WERI-Rb-1 (cell line): ENCODE measurements at places on chromosomes 13 and 19.
A peak's percentile ranks its signal among the peaks of the same experiment; 100 is the strongest.

DNA sequence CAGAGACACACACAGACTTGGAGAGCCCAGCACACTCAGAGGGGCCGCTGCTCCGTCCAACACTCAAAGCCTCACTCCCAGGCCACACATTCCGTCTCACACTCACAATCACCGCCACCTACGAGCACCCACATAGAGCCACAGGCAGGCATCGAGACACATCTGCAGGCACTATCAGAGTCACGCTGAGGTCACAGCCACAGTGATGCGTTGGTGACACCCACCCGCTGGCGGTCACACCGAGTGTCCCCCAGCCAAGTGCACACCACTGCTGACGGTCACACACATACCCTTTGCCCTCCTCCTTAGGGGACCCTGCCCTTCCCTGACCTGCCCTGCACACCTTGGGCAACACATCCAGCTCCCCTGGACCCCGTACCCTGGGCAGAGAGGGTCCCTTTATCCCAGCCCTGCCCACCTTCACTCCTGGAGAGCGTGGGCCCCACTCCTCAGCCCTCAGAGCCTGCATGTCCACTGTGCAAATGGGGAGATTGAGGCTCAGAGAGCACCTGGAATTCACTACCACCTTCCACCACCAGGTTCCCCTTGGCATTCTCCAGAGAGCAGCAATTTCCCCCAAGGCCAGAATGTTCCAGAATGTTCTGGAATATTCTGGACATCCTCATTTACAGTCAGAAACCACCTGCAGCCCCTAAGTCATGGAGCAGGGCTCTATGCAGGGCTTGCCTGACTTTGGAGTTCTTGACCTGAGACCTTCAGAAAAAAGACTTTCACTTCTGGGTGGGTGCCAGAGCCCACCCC, 5.4 kb downstream of the FUT5 start:
- DNase-seq, result no peak

- no peak for DNase-seq
Measured at GRCh38 chr13:80012251-80012650, 328.7 kb downstream of the SPRY2 start.

GRCh38 chr19:31118986-31119385, 230.2 kb downstream of the TSHZ3 start:
- no peak for DNase-seq

- no peak for DNase-seq
Measured at GRCh38 chr13:99380921-99381645, 73.9 kb upstream of the GPR183 start.

GRCh38 chr13:52848455-52849195, at the start of gene PCDH8:
PCDH8 (minus strand) TSS chr13:52848640; CDS start chr13:52848436, 204 bp downstream.
- peak; percentile 69 for DNase-seq

DNA sequence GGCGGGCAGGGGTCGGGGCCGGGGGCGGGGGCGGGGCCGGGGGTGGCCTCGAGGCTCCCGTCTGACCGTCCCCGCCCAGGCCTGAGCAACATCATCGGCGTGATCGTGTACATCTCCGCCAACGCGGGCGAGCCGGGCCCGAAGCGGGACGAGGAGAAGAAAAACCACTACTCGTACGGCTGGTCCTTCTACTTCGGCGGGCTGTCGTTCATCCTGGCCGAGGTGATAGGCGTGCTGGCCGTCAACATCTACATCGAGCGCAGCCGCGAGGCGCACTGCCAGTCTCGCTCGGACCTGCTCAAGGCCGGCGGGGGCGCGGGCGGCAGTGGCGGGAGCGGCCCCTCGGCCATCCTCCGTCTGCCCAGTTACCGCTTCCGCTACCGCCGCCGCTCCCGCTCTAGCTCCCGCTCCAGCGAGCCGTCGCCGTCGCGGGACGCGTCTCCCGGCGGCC, 9.4 kb upstream of the CACNG6 start:
- no peak for DNase-seq

- DNase-seq, result no peak
Measured at GRCh38 chr13:79534596-79534995, 53.6 kb downstream of the NDFIP2 start.

DNA sequence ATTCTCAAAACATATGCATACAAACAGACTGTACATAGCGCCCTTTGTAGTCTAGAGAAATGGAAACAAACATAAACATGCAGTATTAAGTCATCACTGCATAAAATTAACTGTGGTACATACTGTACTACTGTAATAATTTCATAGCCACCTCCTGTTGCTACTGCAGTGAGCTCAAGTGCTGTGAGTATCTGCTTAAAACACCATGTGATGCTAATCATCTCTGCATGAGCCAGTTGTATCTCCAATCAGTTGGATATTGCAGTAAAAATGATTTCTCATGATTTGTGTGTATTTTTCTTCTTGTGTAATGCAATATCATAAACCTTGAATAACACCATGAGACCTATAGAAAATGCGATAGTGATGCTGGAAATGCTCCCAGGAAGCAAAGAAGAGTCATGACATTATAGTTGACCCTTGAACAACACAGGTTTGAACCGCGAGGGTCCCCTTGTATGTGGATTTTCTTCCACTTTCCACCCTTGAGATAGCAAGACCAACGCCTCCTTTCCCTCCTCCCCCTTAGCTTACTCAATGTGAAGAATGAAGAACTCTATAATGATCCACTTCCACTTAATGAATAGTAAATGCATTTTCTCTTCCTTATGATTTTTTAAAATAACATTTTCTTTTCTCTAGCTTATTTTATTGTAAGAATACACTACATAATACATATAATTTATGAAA, 4.1 kb downstream of the TNFSF13B start:
- no peak for DNase-seq

DNA sequence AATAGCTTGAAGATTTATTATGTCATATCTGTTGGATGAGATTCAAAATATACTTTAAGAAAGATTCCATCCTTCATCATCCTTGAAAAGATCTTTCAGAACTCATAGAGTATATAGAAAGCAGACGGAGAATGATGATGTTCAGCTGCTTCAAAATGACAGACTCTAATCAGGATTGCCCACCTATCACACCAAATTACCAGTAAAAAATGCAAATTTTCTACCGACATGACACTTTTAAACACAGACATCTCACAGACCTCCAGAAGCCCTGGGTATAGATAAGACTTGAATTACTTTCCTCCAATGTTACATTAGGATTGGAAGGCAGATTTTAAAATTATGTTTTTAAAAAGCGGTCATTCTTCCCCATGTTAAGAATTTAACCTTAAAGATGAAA, 235.5 kb downstream of the GPC6 start:
- no peak for DNase-seq

- DNase-seq, result no peak
Measured at GRCh38 chr19:54905803-54906511, at the start of gene NCR1. NCR1 (plus strand) TSS chr19:54906148; CDS start chr19:54906188, 40 bp downstream.
